ENCODE measurements at places on chromosomes 12 and 14.

DNA sequence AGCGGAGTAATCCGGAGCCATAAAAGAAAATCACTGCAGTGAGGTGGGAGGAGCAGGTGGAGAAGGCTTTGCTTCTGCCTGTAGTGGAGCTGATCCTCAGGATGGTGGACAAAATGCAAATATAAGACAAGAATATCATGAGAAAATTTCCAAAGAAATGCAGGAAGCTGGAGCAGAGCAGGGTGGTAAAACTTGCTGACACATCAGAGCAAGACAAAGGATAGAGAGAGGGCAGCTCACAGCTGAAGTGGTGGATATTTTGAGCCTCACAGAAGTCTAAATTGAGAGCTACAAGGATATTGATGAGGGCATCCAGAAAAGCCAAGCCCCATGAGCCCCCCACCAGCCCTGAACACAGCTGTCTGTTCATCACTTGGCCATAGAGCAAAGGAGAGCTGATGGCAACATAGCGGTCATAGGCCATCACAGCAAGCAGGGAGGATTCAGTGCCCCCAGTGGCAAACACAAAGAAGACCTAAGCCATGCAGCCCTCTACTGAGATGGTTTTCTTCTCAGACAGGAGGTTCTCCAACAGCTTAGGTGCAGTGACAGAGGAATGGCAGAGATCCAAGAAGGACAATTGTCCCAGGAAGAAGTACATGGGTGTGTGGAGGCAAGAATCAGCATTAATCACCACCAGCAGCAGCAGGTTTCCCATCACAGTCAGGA is 30.0 kb upstream of the ANP32D start:
- no peak for DNase-seq

GRCh38 chr12:32583534-32583933 is 95.6 kb upstream of the DNM1L start:
- DNase-seq, result no peak

DNA sequence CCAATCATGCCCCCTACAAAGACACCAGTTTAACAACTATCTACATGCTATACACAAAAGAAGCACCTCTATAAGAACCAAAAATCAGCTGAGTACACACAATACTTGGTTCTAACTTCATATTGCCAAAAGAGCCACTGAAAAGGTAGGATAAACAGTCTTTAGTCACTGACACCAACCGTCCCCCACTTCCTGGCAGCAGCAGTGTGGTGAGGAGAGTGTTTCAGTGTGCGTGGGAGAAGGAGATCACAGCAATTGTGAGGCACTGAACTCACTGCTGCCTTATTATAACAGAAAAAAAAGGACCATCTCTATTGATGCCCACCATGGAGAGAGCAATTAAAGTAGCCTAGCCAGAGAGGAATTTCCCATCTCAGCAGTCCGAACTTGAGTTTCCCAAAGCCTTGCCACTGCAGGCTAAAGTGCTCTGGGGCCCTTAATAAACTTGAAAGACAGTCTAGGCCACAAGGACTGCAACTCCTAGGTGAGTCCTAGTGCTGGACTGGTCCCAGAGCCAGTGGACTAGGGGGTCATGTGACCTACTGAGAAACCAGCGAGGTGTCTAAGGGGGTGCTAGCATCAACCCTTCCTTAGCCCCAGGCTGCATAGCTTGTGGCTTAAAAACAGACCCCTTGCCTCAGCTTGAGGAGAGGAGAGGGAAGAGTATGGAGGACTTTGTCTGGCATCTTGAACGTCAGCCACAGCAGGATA is 37.1 kb upstream of the LMNTD1 start:
- no peak for DNase-seq

DNA sequence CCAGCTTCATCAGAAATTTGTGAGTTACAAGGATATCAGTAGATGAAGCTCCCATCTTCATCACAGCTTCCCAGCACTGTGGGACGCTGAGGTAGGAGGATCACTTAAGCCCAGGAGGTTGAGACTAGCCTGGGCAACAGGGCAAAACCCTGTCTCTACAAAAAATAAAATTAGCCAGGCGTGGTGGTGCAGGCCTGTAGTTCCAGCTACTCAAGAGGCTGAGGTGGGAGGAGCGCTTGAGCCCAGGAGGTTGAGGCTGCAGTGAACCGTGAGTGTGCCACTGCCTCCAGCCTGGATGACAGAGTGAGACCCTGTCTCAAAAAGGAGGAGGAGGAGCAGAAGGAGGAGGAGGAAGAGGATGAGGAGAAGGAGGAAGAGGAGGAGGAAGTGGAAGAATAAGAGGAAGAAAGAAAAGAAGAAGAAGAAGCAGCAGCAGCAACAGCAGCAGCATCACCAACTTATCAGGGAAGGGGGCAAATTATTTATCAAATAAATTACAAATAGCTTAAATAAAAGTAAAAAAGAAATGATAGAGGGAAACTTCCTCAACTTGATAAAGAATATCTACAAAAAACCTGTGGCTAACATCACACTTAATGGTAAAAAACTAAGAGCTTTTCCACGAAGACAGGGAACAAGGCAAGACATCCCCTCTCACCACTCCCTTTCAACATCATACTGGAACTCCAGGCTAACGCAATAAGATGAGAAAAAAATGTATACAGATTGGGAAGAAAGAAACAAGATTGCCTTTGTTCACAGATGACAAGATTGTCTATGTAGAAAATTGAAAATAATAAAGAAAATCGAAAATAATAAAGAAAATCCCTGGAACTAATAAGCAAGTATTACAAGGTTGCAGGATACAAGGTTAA is 69.6 kb downstream of the NINJ2 start:
- DNase-seq, result no peak

DNA sequence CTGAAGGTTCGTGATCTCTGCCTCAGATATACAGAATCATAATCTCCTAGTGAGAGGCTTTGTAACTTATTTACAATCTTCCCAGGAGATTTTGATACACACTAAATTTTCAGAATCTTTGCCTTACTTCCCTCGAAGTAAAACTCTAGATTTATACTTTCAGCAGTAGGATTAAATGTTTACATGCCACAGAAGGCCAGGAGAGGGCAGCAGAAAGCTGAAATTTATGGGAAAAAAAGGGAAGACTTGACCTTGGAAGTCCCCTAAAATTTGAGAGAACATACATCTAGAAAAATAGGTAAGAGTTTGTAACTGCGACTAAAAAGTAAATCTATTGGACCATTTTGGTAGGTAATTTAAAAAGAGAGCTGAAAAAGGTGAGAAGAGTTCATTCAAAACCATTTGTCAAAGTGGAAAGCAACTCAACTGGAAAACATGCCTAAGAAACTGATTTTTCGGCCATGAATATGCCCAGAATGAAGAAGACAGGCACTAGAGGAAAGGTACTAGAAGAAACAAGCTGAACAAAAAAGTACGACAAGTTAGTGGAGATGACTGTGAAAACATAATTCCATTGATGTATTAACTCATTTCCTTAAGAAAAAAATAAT is 242.0 kb upstream of the MDGA2 start:
- peak; percentile 0 for DNase-seq

- no peak for DNase-seq
These were observed 221.7 kb upstream of the GRIP1 start for GRCh38 chr12:66900616-66901015.

DNA sequence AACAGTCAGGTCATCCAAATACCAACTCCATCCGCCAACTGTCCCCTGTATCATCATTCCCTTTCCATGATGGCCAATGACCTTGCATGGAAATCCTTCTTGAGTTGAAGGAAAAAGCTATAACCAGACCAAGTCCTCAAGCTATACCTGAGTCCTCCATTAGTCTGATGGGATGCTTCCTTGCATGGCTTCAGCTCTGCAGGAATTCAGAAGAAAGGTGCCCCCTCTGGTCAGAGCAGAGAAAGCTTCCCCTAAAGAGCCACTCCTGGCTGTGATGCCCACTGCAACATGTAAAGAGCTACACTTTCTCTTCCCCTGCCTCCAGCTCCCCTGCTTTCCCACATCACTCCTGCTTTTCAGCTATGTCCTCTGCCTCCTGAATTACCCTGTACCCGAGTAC is 43.1 kb upstream of the FKBP4 start:
- no peak for DNase-seq

DNA sequence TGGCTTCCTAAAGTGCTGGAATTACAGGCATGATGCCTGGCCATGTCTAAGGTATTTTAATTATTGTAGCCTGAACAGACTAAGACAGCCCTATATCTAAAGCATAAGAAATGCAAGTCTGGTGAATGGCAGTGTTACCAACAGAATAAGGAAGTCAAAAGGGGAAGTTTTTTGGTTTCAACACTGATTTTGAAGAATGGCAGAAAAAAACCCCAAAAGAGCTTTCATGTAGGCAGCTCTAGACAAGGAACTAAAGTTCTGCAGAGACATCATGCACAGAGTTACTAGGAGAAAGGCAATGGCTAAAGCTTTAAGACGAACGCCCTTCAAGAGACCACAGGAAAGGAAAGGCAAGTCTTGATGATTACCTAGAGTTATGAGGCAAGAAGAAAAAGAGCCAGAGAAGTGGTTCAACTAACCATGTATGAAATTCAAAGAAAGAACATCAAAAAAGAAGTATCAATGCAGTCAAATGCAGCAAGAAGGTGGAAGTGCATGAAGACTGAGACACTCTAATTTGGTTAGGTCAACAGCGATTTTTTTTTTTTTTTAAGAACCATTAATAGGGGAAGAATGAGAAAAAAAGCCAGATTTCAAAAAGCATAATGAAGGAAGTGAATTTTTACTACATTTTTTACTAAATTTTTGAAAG is 50.8 kb downstream of the RPS6KA5 start:
- no peak for DNase-seq

DNA sequence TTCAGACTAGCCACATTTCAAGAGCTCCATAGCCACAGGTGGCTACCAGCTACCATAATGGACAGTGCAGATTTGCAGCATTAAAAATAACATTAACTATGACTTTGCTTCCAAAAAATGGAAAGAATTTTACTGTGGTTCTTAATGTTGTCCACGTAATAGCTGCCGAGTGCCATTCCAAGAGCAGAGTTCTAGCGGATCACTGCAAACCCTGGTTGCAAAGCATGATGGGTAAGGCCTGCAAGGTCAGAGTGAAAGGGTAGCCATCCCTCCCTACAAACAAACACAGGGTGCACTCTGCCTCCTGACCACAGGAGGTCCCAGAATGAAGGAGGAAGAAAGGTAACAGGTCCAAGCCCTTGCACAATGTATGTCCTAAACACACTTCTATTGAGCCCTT is 157.6 kb downstream of the DPF3 start:
- DNase-seq, result no peak

GRCh38 chr14:103095210-103095778 is 769 bp downstream of the EXOC3L4 start:
- DNase-seq, result no peak

DNA sequence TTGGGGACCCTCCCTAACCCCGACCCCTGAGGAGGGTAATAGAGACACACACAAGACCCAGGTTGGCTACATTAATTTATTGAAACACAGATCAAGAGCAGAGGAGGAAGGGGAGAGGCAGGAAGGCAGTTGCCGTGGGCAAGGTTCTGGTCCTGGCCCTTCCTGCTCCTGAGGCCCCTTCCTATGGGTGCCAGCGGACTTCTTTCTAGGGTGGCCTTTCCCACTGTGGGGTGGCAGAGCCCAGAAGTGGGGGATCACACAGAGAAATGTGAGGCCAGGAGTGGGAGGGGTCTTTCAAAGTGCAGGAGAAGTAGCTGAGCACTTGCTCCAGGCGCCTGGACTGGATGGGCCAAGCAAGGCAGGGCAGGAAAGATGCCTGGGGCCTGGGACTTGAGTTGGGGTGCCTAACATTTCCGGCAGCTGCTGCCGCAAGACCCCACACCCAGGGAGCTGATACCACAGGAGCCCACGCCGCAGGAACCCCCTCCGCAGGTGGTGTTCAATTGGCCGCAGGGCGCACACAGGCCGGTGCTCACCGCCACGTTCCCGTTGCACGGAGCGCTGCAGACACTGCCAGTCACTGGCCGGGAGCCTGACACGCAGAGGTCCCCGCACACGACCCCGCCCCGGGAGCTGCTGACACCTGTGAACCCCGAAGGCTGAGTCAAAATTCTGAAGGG is 5.3 kb downstream of the KRT81 start:
- DNase-seq, result no peak

DNA sequence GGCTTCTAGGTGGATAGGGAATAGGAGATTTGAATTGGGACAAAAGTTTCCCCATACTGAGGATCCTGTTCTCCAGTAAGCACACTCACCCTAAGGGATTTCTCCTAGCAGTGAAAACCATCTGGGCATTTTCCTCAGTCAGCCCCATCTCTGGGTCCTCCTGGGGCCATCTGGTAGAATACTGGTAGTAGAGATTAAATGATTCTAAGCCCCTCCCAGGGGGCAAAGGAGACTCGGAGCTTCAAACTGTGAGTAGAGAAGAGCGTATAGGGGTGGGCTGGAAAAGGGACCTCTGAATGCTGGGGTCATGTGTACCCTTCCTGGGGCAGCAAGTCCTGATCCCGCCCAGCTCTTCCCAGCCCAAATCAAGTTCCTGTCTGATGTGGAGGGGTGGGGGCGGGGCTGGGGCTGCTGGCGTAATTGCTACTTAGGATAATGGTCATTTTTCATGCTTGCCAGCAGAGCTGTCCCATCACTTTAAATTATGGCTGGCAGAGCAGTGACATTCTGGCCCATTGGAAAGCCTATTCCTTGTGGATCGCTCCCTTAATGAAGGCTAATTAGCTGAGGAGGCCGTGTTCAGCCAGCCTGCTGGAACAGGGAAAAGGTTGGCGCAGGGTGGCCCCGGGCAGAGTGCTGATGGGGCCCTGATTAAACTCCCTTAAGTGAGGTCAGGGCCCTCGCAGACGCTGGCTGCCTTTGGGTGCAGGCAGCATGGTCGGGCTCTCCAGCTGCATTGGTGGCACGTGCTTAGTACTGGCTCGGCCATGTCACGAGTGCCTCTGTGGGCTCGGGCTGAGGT is 127.8 kb downstream of the TSPAN9 start:
- no peak for DNase-seq

DNA sequence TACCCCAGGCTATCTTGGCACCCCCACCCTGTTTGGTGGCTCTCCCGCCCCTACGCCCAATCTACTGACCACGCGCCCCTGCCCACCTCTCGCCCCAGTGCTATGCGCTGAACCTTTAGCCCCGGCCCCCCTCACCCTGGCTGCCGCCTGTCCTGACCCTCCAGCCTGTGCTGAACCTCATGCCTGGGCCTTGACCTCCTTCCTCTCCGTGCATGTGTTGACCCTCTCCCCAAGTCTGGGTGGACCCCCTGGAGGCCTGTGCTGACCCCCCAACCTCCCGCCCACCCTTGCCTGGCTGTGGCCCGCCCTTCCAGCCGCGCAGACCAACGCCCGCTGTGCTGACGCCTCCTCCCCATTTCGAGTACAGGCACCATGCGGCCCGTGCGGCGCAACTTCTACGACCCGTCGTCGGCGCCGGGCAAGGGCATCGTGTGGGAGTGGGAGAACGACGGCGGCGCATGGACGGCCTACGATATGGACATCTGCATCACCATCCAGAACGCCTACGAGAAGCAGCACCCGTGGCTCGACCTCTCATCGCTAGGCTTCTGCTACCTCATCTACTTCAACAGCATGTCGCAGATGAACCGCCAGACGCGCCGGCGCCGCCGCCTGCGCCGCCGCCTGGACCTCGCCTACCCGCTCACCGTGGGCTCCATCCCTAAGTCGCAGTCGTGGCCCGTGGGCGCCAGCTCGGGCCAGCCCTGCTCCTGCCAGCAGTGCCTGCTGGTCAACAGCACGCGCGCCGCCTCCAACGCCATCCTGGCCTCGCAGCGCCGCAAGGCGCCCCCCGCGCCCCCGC is 20.7 kb downstream of the DTX1 start:
- DNase-seq, result no peak

Measured in stimulated activated CD4-positive, alpha-beta T cell treated with anti-CD3 and anti-CD28 coated beads, Interleukin-2, amount 100 ng/mL, for 48 hours (primary cell).